ENCODE measurements at places on chromosomes 6 and 20. TPM values are rescaled to one million over a fixed set of nuclear protein-coding genes. Genes with fewer than 3 reads are reported as not detected.

The OXT gene
- total RNA-seq, result not detected

The PTK6 gene
- total RNA-seq, result 0.32 TPM

The EYA2 gene
- total RNA-seq, result 1.5 TPM

The RGS19 gene
- 15.9 TPM for total RNA-seq

DNA sequence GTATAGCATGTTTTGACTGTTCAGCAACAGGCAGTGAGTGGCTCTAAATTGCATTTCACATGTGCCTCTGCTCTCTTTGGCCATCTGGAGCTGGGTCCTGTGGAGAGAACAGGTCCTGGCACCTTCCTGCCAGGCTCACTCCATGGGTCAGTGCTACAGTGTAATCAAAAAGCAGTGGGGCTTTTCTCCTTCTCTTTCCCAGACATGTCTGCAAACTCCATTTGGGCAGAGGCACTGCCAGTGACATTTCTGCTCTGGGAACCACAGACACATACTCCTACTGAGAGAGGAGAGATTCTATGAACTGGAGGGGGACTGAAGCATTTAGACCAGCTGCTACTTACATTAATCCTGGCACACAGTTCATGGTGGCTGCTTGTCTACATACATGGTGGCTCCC lies 68.3 kb upstream of the TRAF3IP2 start:
- peaks cover 30% of the 10 kb centered on the region for H3K4me1 ChIP-seq
- H3K27ac ChIP-seq, result no peak overlapping the region
- DNase-seq, result no peak
- H3K36me3 ChIP-seq, result no peaks in the 10 kb centered on the region
- no peak overlapping the region for H3K4me3 ChIP-seq

- no peak overlapping the region for H3K27ac ChIP-seq
- no peaks in the 10 kb centered on the region for H3K36me3 ChIP-seq
- H3K4me1 ChIP-seq, result peaks cover 10% of the 10 kb centered on the region
- no peak overlapping the region for H3K4me3 ChIP-seq
- no peaks in the 10 kb centered on the region for H3K27me3 ChIP-seq
- DNase-seq, result no peak
Measured at GRCh38 chr6:112223070-112223861, 31.1 kb downstream of the LAMA4 start.

- DNase-seq, result no peak
- H3K27me3 ChIP-seq, result peaks cover 35% of the 10 kb centered on the region
- H3K4me3 ChIP-seq, result no peak overlapping the region
- no peak overlapping the region for H3K27ac ChIP-seq
Measured at GRCh38 chr6:31468311-31468710, 29.6 kb upstream of the MICB start.

GRCh38 chr6:103820148-103820547 lies 1039.6 kb downstream of the HACE1 start:
- no peaks in the 10 kb centered on the region for H3K4me1 ChIP-seq
- H3K27ac ChIP-seq, result no peak overlapping the region
- no peaks in the 10 kb centered on the region for H3K27me3 ChIP-seq
- no peak overlapping the region for H3K4me3 ChIP-seq
- no peaks in the 10 kb centered on the region for H3K36me3 ChIP-seq

Data from WTC11 (cell line).